ENCODE measurements at places on chromosomes 16 and 17.

- no peak for DNase-seq
Measured at GRCh38 chr17:82277851-82278250, 4.4 kb upstream of the CSNK1D start.

DNA sequence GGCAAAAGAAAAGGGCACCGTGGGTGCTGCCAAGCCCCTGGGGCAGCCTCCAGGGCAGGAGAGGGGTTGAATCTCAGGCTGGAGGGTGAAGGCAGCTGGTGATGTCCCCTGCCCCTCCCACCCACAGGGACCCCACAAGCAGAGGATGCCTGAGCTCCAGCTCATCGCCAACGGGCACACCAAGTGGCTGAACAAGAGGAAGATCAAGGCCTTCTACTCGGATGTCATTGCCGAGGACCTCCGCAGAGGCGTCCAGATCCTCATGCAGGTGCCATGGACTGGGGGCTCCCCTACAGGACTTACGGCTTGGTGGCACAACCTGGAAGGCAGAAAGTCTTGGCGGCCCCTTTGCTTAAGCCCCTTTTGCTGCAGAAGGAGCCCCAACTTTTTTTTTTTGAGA is 21.8 kb downstream of the SLC12A3 start:
- no peak for DNase-seq

- peak; percentile 84 for DNase-seq
Measured at GRCh38 chr17:7579001-7579833, at the start of gene CD68. CD68 (plus strand) TSS chr17:7579638; CDS start chr17:7579678, 40 bp downstream.

DNA sequence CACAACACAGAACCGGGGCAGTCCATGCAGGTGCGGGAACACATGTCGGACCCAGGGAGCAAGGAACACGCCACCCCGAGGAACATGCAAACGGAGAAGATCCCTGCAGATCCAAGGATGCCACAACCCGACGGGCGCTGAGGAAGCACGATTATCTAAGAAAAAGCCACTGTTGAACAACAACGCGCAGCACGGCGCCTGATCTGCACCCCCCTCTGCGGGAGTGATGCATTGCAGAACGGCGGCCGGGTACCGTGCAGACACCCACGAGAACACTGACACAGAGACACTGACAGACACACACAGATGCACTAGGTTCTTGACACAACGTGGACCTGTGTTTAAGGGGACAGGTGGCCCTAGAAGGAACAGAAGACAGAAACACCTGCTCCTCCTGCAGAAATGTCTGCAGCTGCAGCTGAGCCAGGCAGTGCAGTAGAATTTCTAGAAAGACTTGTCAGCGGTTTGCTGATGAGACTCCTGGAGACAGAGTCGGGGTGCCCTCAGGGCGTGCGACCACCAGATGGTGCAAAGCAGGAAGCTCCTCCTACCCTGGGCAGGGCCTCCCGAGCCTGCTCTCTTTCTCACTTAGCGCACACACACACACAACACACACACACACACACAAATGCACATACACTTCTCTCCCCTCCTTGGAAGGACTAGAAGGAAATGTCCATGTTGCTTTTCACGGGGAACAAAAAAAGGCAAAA is 7.5 kb downstream of the NPTX1 start:
- no peak for DNase-seq

DNA sequence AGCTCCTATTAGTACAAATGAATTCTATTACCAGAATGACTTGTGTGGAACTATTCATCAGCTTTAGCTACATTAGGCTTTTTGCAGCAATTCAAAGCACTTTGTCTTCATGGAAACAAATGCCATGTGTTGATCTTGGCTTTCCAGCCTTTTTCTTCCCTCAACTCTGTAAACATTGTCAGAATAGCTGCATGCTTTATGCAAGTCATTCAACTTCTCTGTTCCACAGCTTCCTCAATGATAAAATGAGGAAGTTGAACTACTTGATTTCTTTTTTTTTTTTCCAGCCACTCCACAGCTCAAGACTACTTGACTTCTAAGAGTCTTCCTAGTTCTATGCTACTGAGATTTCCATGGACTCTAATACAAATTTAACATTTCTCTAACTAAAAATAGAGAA is 41.1 kb downstream of the KIAA0753 start:
- no peak for DNase-seq

- no peak for DNase-seq
Measured at GRCh38 chr17:15036238-15036637, 228.9 kb downstream of the PMP22 start.

DNA sequence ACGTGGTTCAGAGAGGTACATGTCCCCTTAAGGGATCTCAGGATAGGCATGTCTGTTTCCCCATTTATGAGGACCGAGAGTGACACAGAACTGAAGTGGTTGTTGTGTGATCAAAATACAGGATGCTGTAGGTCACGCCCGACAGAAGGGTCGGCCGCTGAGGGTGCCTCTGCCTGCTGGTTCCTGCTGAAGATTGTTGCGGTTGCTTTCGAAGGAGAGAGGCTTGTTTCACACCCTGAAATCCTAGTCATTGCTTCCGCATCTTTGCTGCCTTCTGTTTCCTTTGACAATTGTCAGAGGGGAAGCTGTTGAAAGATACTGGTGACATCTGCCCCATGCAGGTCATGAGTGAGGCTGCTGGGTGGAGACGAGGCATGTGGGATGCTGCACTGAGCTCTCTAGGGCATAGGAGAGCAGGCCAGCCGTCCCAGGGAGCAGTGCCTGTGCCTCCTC is 3.8 kb upstream of the NAT9 start:
- DNase-seq = no peak

- no peak for DNase-seq
Measured at GRCh38 chr17:68441070-68441770, 16.1 kb downstream of the WIPI1 start.

GRCh38 chr17:80422981-80423380 is 8.0 kb downstream of the ENDOV start:
- DNase-seq = no peak

- DNase-seq = no peak
Measured at GRCh38 chr16:75130150-75130771, 13.7 kb upstream of the LDHD start.

- no peak for DNase-seq
Measured at GRCh38 chr16:48965386-48965785, 316.3 kb downstream of the CBLN1 start.

- no peak for DNase-seq
Measured at GRCh38 chr16:2432286-2432685, 3.0 kb downstream of the CCNF start.

- no peak for DNase-seq
Measured at GRCh38 chr16:72043058-72043457, 11.2 kb upstream of the HP start.

DNA sequence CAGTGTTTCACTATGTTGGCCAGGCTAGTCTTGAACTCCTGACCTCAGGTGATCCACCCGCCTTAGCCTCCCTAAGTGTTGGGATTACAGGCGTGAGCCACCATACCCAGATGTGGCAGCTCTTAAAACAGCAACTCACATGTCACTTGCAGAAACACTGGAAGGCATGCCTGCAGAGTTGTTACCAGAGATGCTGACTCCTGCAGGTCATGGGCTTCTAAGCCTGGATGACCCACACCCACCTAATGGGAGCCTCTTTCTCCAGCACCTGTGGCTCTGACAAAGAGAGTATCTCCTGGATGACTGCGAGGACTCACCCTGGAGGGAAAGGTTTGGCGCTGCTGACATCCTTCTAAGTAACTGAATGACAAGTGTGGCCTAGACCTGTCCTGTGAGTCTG is 11.2 kb upstream of the RFWD3 start:
- DNase-seq = no peak

DNA sequence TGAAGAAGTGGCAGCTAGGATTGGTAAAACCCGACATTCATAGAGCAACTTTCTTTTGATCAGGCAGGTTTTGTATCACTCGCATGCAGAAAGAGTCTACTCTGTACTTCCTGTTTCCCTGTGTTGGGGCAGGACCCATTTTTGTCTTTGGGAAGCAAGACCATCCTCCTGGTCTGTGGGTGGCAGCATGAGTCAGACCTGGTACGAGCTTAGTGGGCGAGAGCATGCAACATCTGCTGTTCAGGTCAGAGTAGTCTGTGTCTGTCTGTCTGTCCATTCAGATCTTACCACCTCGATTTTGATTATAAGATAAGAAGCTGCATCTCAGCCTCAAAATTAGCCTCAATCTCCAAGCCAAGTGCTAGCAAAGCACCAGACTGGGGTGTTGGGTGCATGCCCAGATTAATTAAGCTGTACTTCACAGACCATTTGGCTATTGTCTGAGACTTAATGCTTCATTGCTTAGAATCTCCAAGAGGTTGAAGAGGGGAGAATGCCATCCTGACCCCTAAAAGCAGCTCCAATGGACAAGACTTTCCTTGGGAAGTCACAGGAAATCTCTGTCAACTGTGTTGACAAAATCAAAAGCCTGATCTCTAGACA is 110.9 kb downstream of the XYLT1 start:
- DNase-seq = no peak

DNA sequence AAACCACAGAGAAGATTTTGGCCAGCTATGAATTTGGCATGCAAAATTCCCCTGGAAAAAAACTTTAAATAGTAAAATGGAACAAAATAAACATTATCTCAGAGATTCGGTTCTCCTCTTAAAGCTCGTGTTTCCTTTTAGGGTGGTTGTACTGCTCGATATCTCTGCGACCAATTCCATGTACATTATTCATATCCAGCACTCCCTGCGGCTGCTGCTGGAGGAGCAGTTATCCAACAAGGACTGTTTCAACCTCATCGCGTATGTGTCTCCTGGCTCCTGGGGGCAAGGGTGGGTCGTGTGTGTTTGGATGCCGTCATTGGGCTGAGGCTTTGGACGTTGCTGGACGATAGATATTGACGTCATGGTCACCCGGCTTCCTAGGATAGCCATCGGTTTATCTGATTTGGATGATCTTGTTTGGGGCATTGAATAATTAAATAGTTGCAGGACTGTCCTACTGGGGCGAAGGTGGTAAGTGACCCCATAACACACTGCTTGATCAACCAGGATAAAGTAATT is 33.8 kb downstream of the VWA3A start:
- no peak for DNase-seq

GRCh38 chr17:67717624-67718324 is at the start of gene NOL11:
NOL11 (plus strand) TSS chr17:67717936; CDS start chr17:67717948, 12 bp downstream.
- DNase-seq = peak; percentile 76

DNA sequence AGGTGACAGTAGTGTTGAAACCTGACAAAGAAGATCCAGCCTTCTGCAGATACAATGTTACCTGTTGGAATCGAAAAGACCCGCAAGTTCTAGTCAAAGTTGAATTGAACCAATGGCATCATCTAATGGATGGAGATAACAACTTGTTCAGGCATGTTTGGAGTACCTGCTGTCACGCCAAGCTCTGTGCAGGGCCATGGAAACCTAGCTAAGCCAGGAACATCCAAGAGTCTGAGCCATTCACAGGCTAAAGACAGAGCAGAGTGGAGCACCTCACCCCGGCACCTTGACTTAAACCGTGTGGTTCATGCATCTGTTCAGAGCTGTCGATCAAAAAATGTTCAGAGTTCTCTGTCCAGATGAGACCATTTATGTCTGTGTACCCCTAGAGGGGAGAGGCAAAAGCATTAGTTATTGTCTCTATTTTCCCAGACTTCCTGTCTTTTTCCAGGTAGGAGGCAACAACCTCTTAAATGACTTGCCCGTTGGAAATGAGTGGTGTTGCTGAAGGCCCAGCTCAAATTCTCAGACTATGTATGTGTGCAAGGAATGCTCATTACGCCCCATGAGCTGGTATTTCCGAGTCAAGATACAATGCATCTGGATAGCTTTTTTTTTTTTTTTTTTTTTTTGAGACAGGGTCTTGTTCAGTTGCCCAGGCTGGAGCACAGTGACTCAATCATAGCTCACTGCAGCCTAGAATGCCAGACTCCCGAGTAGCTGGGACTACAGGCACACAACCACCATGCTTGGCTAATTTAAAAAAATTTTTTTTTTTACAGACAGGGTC is 44.9 kb upstream of the XYLT1 start:
- DNase-seq = no peak

DNA sequence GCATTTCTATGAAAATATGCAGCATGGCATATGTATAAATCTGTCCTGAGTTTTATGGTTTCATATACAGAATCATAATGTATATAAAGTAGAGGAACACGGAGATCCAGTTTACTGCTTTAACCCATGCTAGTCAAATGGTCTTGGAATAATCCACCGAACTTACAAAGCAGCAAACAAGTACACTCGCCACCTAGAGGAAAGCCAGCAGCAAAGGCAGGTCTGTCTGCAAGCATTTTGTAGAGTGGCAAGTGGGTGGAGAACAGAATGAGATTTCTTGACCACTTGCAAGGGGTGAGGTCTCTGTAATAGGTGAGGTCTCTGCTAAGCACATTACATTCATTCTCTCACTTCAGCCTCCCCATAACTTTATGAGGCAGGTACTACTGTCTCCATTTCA is 308.3 kb downstream of the CA10 start:
- DNase-seq = no peak

DNA sequence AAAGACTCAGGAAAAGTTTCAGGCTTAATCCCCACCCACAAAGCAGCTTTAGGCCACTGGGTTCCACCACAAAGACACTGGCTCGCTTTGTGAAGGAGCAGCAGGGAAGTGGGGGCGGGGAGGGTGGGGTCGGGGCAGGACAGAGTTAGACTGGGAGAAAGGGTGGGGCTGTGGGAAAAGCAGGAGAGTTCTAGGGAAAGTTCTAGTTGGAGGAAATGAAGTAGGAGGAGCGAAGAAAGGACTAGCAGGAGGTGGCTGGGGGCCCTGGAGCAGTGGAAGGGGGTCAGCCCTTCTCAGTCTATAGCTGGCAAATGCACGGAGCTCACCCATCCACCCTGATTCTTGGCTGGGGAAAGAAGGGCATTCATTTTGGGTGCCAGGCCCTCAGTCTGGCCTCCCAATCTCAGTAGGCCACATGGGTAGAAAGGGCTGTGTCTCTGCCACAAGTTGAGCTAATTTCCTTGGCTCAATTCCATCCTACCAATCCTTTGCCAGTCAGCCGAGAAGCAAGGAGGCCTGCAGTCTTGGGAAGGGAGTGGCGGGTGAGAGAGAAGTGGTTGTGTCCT is 4.6 kb downstream of the INPP5K start:
- no peak for DNase-seq

DNA sequence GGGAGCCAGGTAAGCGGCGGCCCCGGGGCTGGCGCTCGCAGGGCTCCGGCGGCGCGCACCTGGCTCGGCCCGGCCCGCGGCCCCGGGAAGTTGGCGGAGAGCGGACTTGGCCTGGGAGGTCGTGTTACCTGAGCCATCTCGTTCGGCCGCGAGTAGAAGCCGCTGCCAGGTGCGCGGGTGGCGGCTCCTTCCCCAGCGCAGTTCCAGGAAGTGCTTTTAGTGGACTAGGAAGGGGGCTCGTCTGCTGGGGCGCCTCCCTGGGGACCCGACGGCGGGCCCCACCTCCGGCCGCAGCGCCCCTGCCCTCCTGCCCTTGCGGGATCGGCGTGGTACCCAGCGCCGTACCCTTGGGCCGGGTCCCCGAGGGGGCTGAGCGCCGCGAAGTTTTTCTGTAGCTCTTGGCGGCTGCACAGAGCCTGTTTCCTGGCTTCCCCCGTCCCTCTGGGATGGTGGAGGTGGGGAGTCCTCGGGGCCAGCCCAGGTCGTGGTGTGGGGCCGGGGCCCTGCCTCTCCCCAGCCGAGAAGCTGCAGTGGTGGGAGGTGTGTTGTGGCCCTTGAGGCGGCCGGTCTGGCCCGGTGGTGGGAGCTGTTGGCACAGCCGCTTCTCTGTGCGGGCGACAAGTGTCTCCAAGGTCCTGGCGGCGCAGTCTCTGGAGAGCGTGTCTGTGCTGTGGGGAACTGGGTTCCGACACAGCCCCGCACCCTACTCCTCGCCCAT is 96.9 kb downstream of the RAB11FIP4 start:
- DNase-seq = no peak

- no peak for DNase-seq
Measured at GRCh38 chr17:62804822-62805221, 3.3 kb downstream of the MARCHF10 start.
